Stimulated activated CD8-positive, alpha-beta memory T cell treated with anti-CD3 and anti-CD28 coated beads, Interleukin-12 subunit alpha, Interleukin-12 subunit beta, amount 100 ng/mL, for 4 hours (primary cell): ENCODE measurements at places on chromosomes 11 and 22.

- no peak for DNase-seq
Observed at GRCh38 chr11:34632105-34632791, 11.4 kb downstream of the EHF start.

- DNase-seq, result no peak
Observed at GRCh38 chr11:70352100-70352499, 46.2 kb upstream of the CTTN start.

DNA sequence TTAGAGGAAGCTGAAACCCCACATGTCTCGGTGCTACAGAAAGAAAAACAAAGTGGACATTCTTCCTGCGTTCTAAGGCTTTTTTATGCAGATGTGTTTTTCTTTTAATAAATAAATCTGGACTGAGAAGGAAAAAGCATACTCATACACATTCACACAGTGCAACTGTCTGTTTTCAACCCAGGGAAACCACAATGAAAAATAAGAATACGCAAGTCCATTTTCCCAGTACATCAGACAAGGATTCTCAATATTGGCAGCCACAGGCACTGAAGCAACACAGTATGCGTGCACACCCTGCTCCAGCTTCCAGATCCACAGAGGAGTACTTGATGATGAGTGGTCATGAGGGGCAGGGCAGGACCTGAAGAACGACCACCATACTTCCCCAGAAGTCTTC is 86.9 kb downstream of the ETS1 start:
- DNase-seq, result no peak

GRCh38 chr11:45078236-45079074 is 68.0 kb upstream of the PRDM11 start:
- DNase-seq, result no peak
